NCI-H1436 (cell line): ENCODE measurements at places on chromosomes 1 and 21.

GRCh38 chr21:36105327-36105842 is 29.5 kb upstream of the CBR3 start:
- DNase-seq = no peak

DNA sequence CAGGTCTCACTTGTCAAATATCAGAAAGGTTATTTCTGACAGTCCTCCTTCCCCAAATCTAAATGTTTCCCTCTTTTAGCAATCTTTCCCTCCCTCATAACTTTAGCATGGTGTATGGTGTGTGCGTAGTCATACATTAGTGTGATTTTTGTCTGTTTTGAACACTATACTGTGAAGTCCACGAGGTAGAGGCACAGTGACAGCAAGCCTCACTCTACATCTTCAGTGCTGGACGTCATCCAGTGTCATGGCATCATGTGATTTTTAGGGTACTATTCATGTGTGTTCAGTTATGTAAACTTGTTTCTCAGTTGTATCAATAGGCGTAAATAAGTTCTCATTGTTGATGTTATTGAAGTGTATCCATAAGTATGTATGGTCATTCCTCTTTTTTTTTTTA is 39.1 kb downstream of the DYRK1A start:
- DNase-seq = no peak

DNA sequence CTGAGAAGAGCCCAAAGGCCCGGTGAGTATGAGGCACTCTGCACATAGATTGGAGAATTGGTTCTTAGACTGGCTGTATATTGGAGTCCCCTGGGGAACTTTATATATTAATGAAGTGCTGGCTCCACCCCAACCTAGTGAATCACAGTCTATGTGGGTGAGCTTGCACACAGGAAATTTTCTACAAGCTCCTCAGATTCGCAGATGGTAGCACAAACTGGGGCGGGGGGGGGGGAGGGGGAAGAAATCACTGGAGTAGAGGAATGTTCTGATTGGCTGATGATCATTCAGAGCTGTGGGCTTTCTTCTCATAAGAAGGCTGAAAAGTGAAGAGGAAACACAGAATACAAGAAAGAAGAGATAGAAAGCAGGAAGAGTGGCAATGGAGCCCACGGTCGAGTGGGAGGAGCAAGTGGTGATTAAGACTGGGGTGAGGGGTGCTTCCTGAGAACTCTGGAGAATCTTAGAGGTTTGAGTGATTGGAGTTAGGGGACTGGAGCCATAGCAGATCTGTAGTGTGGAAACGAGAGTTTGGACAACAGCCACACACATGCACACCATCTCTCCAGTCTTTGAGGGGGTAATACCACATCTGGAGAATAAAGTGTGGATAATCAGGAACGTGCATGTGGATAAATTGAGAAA is 465.9 kb upstream of the DAB1 start:
- DNase-seq = no peak

- DNase-seq = no peak
These were observed 275.4 kb upstream of the SGIP1 start for GRCh38 chr1:66258404-66259105.

GRCh38 chr1:205630241-205630640 is 1.6 kb downstream of the ELK4 start:
- DNase-seq = no peak

GRCh38 chr1:196660852-196661251 is 9.0 kb downstream of the CFH start:
- peak; percentile 72 for DNase-seq

DNA sequence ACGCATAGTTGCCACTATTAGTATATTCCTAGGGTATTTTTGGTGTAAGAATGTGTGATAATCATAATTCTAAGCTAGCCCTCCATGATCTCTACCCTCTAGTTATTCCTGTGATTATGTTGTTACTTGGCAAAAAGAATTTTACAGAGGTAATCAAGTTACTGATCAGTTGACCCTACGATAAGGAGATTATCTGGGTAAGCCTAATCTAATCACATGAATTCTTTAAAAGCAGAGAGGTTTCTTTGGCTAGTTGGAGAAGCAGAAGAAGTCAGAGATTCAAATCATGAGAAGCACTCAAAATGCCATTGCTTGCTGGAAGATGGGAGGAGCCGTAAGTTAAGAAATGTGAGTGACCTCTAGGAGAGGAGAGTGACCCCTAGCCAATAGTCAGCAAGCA is 72.7 kb downstream of the RPE65 start:
- no peak for DNase-seq

DNA sequence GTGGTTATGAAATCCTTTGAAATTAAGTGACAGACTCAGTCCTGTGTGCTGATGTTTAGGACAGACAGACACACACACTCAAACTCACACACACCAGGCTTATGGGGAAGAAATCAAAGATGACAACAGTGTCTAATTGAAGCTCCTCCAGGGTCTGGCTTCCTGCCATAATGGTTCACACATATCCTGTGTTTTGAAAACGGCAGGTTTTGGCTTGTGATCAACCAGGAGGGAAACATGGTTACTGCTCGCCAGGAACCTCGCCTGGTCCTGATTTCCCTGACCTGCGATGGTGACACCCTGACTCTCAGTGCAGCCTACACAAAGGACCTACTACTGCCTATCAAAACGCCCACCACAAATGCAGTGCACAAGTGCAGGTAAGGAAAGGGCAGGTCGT is 4.6 kb downstream of the MTARC1 start:
- peak; percentile 48 for DNase-seq

DNA sequence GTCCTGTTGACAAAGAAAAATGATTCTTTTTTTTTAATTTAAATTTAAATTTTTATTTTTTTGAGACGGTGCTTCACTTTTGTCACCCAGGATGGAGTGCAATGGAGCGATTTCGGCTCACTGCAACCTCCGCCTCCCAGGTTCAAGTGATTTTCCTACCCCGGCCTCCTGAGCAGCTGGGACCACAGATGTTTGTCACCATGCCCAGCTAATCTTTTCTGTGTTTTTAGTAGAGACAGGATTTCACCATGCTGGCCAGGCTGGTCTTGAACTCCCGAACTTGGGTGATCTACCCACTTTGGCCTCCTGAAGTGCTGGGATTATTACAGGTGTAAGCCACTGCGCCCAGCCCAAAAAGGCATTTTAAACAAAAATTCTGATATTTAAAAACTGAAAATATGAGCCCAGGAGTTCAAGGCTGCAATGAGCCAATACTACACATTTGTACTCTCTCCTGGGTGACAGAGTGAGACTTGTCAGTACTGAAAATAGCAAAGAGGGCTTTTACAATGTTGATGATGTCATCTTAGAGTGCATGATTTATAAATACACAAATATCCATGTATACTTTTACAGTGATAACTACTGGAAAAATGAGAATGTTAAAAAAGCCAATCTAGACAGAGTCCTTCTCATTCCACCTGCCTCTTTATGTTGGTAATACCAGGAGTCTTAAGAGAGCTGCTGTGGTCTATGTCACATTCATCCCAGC is 56.0 kb upstream of the STUM start:
- no peak for DNase-seq

DNA sequence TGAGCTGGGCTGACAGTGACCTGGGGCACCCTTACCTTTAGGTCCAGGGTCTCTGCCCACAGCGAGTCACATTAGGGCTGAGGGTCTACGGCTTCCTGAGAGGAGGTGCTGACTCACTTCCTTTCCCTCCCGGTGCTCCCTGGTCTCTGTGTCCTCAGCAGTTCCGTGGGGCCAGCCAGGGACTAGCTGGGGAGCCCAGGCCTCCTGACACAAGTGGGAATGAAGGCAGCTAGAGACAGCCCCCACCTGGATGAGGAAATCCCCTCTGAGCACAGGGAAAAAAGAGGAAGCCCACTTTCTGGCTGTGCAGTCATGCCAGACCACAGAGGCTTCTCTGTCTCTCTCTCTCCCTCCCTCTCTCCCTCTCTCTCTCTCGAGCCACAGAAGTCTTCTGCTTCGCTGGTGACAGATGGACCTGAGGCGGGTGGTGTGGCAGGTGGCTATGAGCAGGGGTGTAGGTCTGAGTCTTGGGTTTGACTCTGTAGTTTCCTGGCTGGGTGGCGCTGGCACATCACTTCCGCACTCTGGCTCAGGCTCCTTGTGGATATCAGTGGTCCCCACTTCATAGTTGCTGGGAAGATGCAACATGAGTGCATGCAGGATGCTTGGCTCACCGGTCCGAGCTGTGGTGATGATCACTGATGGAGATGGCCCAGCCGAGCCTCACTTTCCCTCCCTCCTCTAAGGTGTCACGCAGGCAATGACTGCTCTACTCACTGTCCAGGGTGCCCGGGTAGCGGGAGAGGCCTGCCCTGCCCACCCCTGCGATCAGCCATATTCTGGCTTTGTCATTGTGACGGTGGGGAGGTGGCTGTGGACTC is 3.5 kb downstream of the SLC66A1 start:
- no peak for DNase-seq

GRCh38 chr21:38916214-38916964 is 110.7 kb downstream of the ETS2 start:
- no peak for DNase-seq

- no peak for DNase-seq
These were observed 50.2 kb upstream of the RUNX1 start for GRCh38 chr21:35099310-35099709.

GRCh38 chr21:31141389-31142000 is 103.2 kb upstream of the KRTAP19-8 start:
- no peak for DNase-seq

DNA sequence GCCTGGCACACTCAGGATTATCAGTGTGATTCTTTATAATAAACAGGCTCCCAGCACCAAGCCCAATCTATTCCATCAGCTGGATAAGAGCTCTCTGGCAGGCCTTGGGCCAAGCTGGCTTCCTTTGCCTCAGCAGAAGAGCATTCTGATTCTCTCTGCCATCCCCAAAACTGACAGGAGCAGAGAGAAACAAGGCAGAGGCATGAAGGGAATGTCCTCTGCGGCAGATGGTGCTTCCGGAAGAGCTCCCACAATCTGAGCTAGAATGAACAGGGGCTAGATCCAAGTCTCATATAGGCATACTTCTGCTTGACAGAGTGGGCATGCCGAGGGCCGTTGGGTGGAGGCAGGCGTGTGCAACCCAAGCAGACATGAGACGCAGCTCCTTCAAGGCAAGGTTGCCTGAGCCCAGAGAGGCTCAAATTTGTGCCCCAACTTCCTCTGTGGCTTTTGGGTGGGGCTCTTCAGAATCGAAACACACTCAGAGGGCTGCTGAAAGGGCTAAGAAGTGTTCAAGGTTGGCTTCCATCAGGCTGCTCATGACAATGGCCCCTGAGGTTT is 4.0 kb downstream of the CAPN2 start:
- no peak for DNase-seq

DNA sequence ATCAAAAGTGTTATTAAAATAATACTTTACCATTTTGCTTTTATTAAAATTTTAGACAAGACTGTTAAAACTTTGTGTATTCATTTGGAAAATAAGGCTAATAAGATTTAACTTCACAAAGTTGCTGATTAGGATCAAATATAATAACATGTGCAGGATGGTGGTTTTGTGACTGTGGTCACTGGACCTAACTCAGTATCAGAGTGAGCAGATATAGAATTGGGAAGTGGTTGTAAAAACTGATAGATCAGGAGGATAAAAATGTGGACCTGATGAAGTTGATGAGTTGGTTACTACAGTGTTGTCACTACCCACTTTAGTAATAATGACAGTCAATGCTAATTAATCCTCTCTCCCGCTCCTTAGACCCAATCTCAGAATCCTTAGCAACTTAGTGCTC is 186.4 kb downstream of the AKT3 start:
- DNase-seq = no peak

DNA sequence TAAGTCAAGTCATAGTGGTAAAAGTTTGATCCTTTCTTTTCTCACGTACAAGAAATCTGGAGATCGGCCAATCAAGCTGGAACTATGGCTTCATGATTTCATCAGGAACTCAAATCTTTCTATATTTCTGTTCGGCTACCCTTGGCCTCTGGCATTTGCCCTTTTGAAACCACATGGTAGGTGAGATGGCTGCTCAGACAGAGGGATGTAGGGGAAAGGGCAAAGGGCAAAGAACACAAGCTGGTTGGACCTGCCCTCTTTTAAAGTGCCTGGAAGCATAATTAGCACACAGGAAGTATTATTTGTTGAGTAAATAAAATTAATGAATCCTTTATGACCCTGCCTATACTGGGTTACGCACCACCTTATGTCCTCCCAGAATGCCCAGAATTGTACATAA is 11.5 kb upstream of the RGS1 start:
- DNase-seq = no peak

GRCh38 chr1:206507284-206508129 is at the start of gene RASSF5:
Gene RASSF5, plus strand, starts transcription at chr1:206507531. Its CDS starts 72 bp downstream, at chr1:206507603.
- peak; percentile 30 for DNase-seq

- DNase-seq = no peak
These were observed 85.3 kb downstream of the C1orf21 start for GRCh38 chr1:184472136-184472535.

DNA sequence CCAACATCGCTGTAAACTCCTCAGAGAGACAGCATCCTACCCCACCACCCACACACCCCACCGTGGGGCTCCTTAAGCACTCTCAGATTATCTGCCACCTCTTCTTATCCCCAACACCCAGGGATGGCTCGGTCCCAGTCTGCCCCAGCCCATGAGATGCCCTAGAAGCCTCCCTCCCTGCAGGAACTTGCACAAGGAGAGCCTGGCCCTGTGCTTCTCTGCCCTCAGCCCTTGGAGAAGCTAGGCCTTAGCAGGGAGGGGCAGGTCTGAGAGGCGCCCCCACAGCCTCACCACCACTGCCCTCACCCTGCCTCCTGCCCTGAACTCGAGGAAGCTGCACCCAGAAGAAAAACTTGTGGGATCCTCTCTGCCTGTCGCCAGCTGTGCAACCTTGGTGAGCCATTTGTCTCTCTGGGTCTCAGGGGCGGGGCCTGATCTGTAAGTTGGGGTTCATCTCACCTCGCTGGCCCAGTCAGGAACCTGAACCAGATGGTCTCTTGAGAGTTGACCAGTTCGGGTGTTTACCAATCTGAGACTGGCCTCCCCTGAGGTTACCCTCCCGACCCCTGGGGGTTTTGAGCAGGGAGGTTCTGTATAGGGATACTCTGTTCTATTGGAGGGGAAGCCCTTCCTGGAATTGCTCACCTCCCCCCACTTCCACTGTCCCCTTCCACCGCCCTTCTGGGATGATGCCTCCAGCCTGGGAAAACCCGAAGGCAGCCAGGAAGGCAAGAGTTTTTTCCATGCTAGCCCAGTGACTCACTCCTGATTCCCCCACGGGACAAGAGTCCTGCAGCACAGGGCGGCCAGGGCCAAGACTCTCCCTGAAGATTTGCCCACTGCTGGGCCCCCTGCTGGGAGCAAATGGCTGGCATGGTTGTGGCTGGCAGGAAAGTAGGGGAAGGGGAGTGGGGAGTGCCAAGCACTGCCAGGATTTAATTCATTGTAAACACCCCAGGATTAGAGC is at the start of gene S100A3:
Gene S100A3, minus strand, starts transcription at position 537 of the 967 bp plus-strand sequence. CDS start 773 bp downstream, outside the sequence.
- no peak for DNase-seq

DNA sequence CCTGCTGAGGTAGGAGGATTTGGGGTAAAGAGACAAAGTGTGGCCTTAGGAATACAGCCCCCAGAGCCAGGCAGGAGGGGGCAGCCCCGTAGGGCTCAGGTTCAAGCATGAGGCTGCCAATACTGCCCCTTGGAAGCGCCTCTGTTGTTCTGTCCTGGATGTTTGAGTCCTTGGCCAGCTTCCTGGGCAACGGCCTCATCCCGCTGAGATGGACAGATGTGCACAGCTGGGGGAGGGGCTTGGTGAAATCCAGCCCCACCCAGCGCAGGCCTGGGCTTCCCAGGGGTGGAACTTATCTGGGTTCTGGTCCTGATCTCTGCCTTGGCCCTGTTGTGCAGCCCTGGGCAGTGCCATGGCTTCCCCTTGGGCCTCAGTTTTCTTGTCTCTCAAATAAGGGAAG is 34.8 kb upstream of the MAN1C1 start:
- no peak for DNase-seq
